ENCODE measurements at places on chromosomes 1 and 21. TPM values are rescaled to one million over a fixed set of nuclear protein-coding genes. Genes with fewer than 3 reads are reported as not detected.

DNA sequence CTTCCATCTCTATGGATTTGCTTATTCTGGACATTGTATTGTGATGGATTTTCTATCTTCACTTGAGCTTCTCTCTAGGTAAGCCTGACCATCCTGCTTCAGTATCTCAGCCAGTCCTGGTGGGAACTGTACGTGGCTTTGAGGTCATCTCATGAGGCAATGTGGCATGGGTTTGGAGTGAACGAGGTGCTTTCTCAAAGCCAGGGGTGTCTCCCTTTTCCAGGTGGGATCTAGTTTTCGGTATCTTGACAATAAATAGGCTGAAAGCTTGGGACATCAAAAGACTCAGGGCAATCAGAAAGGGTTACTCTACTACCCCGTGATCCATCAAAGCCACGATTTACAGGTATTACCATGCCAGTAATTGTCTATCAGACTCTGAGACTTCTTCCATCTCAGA lies 40.8 kb downstream of the AZIN2 start:
- DNase-seq: no peak

DNA sequence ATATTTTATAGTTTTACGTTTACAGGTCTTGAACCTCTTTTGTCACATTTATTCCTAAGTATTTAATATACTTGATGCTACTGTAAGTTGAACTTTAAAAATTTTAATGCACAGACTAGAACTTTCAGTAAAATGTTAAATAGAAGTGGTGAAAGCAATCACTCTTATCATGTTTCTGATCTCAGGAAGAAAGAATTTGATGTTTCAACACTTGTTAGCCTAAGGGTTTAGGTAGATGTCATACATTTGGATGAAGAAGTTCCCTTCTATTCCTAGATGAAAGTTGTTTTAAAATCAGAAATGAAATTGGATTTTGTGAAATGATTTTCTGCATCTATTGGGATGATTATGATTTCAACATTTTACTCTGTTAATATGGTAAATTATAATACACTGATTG lies 63.6 kb upstream of the TTLL7 start:
- no peak for DNase-seq

SCYL3 gene
- total RNA-seq: 20.1 TPM

DNA sequence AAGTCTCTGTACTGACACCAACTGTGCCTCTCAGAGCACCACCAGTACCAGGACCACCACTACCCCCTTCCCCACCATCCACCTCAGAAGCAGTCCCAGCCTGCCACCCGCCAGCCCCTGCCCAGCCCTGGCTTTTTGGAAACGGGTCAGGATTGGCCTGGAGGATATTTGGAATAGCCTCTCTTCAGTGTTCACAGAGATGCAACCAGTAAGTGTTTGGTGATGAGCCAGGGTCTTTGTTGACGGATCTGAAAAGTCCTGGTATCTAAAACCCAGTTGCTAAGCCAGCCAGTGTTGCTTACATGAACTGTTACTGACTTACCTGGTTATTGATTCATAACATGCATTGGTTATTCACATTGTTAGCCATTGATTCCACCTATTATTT lies 1.1 kb downstream of the C1orf56 start:
- DNase-seq: no peak

GRCh38 chr1:19605967-19606366 lies 38.1 kb upstream of the NBL1 start:
- no peak for DNase-seq

DNA sequence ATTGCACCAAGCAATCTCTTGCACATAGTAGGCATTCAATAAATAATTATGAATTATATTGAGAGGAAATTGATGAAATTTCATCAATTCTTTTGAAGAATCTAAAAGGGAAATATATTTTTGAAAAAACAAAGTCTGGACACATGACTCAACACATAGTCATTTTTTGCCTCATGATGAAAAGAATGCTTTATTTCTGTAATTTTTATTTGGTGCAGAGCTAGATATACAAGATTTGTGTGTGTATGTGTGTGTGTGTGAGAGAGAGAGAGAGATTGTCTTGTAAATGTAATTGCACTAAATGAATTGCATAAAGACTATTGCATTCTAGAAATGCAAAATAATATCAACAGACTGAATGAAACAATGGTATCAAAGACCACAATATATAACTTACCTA lies 206.2 kb upstream of the C1orf87 start:
- DNase-seq: no peak

GRCh38 chr1:233916706-233917105 lies 12.2 kb downstream of the SLC35F3 start:
- no peak for DNase-seq

GRCh38 chr1:184027826-184028695 lies 9.5 kb downstream of the COLGALT2 start:
- DNase-seq: no peak

DNA sequence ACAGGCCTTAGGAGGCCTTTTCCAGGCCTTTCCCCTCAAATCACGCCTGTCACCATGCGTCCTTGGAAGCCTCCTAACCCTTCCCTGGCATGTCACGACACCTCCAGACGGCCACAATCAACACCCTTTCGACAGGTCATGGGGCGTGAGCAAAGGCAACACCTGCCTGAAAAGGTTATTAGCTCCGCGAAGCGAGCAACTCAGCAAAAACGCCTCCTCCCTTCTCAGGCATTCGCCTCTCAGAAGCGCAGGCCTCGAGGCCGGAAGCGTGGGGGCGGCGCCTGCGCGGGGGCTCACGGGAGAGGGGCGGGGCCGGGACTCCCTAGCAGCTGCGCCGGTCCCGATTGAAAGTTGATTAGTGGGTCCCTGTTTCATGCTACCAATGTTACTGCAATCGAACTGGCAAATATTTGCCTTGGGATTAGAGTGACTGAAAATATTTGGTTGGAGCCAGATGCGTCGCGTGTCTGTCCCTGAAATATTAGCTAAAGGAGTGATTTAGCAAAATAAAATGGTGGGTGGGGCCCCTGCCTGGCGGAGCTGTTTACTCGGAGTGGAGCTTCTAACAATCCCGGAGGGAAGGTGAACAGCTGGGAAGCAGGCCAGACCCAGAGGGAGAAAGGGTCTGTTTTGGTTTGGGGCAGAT lies 44.9 kb downstream of the GFI1 start:
- no peak for DNase-seq

DNA sequence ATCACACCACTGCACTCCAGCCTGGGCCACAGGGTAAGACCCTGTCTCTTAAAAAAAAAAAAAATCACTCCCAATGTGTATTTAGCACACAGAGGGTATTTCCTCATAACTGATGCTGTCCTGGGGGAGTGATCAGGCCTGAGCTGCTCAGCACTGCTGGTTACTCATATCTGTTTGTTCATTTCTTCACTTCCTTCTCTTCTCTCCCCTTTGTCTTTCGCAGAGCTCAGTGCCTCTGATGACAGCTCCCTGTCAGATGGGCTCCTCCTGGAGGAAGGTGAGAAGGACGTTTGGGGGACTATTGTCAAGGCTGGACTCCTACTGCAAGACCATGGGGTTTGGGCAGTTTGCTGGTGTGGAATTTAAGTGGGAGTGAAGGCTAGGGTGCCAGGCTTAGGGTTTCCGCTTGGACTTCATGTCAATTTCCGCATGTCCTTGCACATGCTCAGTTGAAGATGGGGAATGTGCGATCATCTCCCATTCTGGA lies 13.0 kb downstream of the INAVA start:
- DNase-seq: no peak

ZZZ3 gene
- 57.0 TPM for total RNA-seq

GRCh38 chr1:6832531-6833188 lies 47.4 kb downstream of the CAMTA1 start:
- no peak for DNase-seq

DNA sequence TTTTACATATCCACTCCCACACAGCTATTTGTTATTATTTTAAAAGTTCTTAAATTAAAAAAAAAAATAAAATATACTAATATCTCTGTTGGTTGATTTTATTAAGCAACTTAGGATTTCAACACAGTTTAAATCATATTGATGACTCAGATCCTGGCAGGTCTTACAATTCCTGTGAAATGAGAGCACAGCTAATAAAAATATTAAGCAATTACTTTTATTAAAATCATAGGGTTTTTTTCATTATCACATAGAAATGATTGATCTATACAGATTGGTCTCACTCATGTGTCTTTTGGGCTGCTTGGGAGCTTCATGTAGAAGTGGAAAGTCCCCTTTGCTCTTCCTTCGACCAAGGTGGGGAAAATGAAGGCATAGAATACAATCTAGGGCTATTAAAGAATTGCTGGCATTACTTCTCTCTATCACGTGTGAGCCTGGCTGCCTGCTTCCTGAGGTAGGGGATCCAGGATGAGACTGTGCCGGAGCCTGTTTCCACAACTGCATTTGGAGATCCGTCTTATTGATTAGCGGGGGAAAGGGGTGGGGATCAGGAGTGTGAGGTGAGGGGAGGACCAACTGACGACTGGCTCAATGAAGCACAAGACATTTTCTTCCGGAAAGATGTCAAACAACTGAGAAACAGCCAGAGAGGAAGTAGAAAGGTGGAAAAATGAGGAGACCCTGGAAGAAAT lies 858.0 kb downstream of the USP25 start:
- no peak for DNase-seq

DNA sequence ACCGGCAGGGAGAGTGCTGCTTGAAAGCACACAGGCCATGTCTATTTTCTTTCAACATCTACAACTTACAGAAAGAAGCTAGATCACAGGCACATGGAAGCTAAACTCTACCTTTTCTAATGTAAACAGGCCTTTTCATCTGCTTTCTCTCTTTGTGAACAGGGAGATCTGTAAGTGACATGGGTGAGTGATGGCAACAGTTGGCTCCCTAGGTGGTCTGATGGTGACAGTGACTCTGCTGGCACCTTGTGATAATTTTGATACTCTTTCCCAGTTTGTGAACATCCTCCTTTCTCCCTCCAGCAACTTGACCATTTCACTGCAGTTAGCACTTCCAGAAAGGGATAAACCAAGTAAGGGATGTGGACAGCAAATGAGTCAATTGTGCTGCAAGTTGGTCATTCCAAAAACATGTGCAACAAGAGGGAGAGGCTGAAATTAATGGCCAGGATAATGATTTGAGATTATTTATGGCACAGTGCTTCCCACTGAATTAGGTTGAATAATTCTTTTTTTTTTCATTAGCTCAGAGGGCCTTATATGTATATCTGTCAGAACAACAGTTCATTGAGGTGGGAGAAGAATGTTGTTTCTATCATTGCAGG lies 89.5 kb downstream of the XCL2 start:
- DNase-seq: no peak

DNA sequence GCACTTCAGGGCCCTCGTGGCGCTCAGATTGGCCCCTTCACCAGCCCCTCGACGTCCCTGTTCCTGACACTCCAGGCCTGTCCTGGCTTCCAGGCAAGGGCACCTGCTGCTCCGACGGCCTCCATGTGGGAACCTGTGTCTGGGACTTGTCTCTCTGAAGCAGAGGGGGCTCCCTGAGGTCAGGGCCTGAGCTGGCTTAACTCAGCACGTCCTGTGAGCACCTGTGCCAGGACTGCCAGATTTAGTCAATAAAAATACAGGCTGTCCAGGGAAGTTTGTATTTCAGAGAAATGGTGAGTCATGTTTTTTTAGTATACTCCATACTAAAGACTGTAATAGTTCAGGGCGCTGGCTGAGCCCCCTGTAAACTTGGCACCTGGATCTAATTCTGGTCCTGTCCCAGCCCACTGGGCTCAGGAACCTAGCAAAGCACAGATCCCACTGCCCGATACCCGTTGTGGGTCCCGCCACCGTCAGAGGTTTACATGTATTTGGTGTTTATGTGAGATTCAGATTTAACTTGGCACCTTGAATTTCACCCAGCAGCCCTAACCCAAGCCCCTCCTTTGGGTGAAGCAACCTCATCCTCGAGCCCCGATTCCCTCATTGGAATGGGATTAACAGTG lies 109.9 kb upstream of the IFFO2 start:
- no peak for DNase-seq

DNA sequence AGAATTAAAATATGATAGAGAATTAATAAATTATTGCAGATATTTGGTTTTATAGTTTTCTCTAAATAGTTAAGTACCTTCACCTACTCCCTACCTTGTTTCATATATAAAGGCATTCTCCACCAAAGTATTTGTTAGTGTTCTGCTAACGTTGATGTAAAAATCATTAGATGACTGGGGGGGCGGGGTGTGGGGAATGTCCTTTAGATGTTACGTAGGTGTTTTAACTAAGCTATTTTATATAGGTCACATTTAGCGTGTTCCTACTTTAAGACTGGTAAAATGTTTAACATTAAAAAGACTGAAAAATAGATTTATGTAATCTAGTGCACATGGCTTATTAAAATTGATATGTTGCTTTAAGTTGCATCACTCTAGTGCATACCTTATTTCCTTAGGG lies 48.6 kb downstream of the PTPRC start:
- DNase-seq: no peak

KIF26B gene
- total RNA-seq: 0.06 TPM

DNA sequence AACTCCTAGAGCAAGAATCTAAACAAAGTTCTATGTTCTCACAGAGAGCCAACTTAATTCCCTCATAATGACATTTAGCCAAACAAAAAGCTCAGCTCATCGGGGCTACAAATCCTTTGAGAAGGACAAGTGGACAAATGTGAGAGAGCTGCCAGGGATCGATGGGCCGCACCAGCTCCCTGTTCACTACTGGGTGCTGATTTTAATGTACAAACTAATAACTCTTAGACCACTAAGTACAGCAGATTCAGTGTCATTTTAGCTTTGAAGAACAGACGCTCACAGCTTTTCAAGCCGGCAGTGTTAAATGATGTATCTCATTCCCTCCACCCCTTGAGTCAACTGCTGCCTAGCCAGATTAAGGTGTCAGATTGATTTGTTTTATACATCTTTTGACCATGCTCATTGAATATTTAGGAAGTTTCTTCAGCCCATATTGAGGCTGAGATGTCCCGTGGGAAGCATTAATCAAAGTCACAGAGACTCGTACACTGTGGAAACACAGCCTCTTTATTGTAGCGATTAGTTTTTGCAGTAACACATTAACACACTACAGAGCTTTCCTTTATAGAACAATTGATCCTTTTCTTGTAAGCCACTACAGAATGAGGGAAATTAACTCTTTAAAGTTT lies 21.1 kb downstream of the PROX1 start:
- no peak for DNase-seq

DNA sequence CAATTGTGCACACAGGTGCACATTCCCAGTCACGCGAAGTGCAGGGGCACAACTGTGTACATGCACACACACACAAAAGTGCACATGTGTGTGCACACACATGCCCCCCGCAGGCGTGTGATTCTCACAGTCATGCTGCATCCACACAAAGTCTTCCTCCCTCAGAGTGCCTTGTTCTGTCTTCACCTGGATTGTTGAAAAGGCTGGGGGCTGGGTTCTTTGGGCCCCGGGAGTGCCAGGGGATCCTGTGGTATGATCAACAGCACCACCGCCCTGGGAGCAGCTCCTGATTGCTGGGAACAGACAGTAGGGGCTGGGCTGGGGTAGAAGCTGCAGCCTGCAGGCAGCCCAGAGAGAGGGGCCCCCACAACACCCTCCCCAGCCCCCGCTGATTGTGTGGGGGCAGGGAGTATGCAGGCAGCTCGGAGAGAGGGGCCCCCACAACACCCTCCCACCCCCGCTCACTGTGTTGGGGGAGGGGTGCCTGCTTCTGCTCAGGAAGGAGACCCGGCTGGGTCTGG lies 3.4 kb downstream of the COL18A1 start:
- no peak for DNase-seq

All from T-cell (primary cell).